ENCODE measurements at places on chromosomes 4 and X.

DNA sequence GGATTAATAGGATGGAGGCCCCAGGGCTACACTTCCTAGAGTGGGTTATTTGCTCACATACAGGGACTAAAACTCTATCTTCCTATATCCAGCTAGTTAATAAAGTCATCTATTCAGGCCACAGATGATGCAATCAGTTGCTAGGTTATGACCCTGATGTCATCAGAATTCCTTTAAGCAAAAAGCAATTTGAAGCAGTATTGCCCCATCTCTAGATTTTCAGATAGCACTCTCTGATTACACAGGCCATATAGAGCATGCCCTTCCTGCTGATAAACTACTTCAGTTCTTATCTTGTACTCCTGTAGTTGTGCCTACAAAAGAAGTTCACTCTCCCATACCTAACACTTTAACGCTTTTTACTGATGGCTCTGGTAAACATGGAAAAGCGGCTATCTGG lies 84.8 kb downstream of the TMEM144 start:
- DNase-seq: no peak

- no peak for DNase-seq
Observed at GRCh38 chrX:153765138-153766079, 1.4 kb downstream of the PLXNB3 start.

DNA sequence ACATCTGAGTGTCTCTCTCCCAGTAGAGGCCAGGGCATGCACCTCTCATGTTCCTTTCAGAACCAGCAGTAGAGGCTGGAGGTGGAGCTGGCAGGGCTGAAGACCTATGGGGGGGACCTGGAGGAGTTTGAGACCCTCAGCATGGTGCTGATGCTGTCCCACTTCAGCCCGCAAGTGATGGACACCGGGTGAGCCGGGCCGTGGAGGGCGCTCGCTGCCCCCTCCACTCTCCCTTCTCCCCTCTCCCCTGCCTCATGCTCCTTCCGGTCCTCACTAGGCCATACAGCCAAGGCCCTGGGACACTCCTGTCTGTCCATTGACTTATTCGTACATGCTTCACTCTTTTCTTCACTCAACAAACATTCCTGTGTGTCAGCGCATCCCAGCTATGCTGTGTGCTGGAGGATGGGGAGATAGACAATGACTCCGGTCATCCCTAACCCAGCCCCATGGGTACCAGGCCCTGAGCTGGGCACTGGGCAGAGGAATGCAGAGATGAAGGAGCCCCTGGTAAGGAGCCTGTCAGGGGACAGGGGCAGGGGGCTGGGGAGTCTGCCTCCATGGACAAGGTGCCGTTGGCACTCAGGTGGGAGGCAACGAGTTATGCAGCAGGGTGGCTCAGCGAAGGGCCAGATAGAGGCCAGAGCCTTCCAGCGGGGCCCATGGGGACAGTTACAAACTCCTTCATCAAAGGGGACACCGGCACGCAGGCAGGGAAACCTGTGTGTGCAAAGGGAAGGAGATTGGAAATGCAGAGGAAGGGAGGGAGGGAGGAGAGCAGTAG lies 28.4 kb upstream of the WFS1 start:
- DNase-seq: no peak

DNA sequence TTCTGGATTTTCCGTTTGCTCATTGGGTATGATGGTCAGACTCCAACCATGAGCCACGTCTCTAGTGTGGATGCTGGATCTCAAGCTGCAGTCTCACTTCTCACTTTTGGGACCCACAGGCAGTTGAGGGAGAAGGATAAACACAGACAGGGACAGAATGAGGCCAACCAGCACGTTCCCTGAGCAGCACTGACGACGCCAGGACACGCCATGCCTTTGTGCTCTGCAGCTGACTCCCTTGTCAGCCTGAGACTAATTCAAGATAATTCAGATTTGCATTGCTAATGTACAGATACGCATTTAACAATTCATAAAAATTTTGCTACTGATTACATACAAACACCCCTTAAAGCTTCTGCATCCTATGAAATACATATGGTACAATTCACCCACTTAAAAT lies 106.5 kb downstream of the FAM193A start:
- no peak for DNase-seq

DNA sequence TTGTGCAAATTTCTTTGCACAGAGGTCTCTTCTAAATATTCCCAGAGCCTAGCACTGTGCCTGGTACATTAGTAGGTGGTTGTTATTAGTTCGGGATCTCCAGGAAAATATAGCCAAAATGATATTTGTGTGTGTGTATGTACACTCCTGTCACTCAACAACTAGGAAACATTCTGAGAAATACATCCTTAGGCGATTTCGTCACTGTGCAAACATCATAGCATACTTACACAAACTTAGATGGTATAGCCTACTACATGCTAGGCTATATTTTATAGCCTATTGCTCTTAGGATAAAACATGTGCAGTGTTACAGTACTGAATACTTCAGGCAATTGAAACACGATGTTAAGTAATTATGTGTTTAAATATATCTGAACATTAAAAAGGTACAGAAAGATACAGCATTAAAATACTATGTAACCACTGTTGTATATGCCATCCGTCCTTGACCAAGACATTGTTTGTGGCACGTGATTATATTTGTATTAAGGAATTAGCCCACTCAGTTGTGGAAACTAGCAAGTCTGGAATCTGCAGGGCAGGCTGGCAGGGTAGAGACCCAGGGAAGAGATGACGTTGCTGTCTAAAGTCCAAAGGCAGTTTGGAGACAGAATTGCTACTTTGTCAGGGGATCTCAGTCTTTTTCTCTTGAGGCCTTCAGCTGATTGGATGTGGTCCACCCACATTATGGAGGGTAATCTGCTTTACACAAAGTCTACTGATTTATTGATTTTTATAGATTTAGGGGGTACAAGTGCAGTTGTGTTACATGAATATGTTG lies 106.9 kb downstream of the COL4A6 start:
- no peak for DNase-seq

DNA sequence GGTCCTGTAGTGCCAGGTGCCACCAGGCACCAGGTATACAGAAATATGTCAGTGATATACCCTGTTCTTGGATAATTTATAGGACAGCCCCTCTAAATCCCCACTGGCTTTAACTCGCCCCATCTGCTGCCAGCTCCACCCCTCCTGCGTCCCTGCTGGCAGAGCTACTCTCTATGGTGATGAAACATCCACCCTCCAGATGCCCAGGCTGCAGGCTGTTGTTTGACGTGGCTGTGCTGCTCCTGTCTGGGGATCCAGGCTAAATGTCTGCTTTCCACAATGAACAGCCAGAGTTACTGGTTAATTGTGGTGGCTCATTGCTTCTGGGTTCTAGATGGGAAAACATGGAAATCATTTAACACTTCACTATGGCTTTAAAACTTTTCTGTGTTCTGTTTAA lies 12.9 kb downstream of the NHSL2 start:
- no peak for DNase-seq

GRCh38 chr4:128220286-128221235 lies 67.1 kb downstream of the PGRMC2 start:
- peak; percentile 21 for DNase-seq

DNA sequence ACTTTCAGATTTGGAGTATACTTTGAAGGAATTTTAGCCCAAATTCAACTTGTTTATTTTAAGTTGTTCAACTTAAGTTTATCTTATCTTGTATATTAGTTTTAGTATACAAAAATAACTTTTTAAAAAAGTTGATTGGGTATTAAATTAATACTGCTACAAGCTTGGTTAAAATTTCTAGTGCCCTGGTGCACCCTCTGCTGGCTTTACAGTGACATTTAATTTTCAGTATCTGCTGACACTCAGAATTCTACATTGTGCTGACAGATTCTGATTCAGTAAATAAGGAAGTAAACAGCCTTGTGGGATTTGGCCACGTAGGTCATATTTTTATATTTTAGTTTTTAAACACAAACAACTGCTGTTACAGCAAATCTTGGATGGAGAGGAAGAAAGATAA lies 2.9 kb downstream of the EDA start:
- no peak for DNase-seq

- DNase-seq: no peak
Observed at GRCh38 chrX:39890807-39891206, 207.0 kb downstream of the BCOR start.

GRCh38 chr4:81541161-81541945 lies 69.6 kb upstream of the RASGEF1B start:
- no peak for DNase-seq

GRCh38 chr4:123939621-123940020 lies 543.0 kb downstream of the SPRY1 start:
- peak; percentile 27 for DNase-seq

DNA sequence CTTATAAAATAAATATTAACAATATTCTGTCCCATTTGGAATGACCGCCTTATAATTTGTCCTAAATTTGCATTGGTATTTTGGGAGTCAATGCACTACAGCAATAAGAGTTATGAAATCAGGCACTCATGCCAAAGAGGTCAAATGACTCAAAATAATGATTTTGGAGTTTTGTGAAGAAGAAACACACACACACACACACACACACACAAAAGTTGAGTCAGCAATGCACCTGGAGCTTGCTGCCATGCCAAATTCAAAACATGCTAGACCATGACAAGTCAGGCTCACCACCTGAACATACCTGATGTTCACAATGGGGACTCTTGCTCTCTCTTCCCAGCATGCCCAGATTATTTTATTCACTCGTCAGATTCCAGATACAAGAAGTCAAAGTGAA lies 56.7 kb downstream of the PROM1 start:
- DNase-seq: no peak

Measured in AG04450 (cell line).